ENCODE measurements at places on chromosomes 5 and 9.

DNA sequence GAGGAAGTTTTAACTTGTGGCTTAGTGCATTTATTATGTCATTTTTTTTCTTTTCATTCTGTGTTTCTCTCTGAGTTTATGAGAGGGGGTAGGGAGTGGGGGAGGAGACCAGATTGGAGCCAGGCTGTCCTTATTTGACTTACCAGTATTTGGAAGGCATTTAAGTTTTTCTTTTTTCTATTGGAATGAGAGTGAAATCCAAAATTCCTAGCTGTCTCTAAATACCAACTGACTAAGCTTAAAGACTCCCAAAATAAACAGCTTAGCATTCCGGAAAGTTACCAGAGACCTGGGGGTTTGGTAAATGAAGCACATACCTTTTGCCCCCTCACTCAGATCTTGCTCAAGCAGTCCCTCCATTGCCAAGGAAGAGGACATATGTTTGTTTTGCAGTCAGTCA, 581.9 kb upstream of the BRINP1 start:
- no peak for DNase-seq

GRCh38 chr9:76395381-76395780, 1.2 kb upstream of the RFK start:
- no peak for DNase-seq

GRCh38 chr5:124868676-124869075, 122.2 kb upstream of the ZNF608 start:
- DNase-seq = no peak

GRCh38 chr9:76887003-76887821, 18.7 kb downstream of the PRUNE2 start:
- DNase-seq = no peak

GRCh38 chr5:1520791-1521453, 2.8 kb downstream of the LPCAT1 start:
- no peak for DNase-seq

DNA sequence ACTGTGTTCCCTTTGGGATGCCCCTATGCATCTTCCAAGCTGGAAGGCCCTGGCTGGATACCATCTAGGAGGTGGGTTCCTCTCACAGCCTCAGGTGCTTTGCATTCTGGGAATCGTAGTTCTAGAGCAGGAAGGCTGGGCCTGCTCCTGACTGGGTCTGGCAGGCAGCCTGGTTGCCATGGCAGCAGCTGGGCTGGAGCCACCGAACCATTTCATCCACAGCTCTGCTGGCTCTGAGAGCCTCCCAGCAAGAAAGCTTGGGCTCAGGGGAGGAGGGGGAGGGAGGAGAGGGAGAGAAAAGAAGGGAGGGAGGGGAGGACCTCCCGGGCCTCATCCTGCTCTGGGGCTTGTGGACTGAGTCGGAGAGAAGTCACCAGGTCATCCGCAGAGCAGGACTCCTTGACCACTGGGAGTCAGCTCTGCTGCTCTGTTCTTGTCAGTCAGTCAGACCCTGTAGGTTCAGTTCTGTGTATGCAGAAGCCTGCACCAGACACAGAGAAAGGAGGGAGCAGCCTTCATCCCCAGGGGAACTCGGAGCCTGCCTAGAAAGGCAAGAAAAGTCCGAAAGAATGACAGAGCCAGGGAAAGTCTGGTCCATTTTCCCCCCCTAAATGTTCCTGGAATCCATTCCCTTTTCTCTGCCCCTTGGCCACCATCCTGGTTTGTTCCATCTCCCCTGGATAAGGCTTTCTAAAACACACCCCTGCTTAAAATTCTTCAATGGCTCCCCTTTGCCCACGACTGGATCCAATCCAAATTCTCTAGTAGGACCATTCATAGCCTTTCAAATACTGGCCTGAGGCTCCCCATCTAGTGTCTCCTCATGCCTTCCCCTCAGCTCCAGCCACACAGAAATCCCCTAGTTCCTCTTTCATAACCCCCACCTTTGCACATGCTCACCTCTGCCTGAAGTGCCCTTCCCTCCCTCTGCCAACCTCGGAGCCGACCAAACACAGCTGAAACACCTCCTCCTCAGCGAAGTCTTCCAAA, 65.4 kb upstream of the ARAP3 start:
- DNase-seq = no peak

GRCh38 chr5:102797322-102797884, 42.3 kb downstream of the PAM start:
- no peak for DNase-seq

All from MM.1S (cell line).